ENCODE measurements at places on chromosomes 6 and 20.

GRCh38 chr6:53032849-53033248 is 32.4 kb upstream of the FBXO9 start:
- no peak for DNase-seq

DNA sequence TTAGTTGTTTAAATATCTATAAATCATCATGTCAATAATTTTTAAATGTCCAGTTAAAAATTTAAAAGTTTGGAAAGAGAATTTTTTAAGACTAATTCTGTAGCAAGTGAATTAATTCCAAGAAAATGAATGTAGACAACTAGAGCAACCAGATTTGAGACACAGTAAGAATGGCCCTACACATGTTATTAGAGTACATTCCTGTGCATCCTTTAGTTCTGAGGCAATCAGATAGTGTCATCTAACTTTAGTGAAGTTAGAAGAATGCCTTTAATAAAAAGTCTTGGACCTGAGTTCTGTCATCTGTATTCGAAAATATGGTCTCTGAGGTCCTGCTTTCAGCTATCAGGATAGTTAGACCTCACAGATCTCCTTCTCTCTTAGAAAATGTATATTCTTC is 63.7 kb downstream of the HIVEP2 start:
- DNase-seq: no peak

- DNase-seq: peak; percentile 53
These were observed 245.9 kb downstream of the FARS2 start for GRCh38 chr6:5507131-5507681.

- DNase-seq: no peak
These were observed 135.2 kb upstream of the TAB2 start for GRCh38 chr6:149182262-149182661.

DNA sequence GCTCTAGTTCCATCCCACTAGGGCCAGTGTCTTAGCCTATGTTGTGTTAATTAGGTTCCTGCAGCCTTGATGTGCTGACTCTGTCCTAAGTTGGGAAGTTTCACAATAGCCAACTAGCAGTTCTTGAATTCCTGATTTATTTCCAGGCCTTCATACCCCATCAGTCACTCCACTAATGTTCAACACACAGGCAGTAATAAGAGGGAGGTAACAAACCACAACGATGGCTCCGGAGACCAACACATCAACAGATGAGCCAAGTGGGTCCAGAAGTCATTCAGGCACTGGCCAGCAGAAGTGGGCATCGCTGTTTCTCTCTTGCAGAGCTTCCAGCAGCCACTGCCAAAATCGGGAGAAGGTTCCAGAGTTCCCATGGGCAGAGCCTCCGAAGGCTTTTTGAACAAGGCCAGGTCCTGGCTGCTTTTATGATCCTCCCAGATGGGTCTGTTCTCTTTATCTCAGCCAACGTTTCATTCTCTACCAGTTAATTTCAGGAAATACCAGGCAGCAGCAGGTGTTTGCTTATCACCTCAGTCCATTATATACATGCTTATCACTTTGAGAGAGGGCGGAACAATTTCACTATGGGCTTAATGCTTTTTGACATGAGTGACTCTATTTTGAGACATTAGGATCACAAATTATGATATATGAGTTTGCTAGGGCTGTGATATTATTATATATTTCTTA is 48.5 kb upstream of the NOP56 start:
- DNase-seq: no peak

DNA sequence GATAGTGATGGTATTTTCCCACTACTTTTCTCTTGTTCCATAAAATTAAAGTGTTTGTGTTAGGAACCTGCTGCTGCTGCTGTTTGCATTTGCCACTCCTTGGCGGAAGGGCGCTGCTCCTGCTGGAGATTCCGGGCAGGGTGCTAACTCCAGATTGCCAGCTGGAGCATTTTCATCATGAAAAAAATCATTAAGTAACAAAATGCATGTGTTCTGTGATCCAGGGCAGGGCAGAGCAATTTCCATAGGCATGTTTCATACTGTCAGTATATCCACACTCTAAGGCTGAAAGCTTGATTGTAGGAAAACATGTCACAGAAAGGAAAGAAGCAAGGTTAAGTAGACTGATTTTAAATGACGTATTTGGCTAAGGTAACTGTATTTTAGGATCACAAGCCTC is 24.0 kb downstream of the PBOV1 start:
- no peak for DNase-seq

- no peak for DNase-seq
These were observed 3.2 kb upstream of the TREML1 start for GRCh38 chr6:41157323-41157722.

DNA sequence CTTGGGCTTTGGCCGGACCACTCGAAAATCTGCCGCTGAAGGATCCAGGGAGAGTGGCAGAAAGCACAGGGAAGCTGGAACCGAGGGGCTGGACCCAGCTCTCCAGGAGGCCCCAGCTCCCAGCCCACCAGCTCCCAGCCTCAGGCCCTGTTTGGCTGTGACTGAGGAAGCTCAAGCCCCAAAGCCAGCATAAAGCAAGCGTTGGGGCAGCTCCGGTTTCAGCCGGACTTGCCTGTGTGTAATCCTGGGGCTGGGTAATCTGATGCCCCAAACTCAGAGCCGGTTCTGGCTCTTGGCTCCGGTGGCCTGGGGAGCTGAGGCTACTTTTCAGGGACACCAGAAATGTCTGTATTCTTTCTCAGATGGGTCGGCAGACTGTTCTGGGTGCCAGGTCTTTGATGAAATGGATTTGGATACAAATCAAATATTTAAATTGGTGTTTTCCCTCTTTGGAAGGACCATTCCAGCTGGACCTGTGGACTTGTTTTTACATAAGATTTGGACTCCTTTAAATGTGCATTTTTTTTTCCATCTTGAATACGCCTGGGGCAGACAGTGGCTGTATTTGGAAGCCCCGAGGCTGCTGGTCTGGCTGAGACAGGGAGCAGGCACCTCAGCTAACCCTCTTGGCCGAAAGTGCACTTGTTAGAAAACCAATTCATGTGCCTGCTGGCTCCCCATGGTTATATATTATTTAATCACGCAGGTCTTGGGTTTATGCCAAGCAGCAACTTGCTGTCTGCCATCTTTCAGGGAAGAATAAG is 29.7 kb downstream of the RPP40 start:
- DNase-seq: no peak

DNA sequence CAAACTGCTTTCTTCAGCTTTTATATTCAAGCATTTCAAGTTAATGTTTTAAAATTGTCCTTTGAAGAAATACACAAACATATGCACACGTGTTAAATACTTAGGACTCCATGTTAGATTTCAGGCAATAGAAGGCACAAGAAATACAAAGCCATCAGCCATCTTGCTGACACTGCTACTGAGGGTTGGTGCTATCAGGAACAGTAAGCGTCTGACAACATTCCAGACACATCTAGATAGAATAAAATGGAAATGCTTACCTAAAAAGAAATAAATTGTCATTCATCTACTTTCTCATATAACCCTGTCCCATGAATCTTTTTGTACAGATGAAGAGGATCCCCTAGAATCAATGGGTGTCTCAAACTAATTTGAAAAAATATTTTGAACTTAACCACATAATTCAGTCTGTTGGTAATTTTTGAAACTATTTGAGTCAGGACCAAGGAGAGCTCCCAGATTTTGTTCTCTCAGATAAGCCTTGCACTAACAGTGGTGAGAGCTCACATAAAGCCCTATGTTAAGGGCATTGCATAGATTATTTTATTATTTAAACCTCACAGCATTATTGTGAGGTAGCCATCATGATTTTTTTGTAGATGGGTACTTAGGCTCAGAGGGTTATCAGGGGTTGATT is 631.1 kb upstream of the POU3F2 start:
- no peak for DNase-seq

DNA sequence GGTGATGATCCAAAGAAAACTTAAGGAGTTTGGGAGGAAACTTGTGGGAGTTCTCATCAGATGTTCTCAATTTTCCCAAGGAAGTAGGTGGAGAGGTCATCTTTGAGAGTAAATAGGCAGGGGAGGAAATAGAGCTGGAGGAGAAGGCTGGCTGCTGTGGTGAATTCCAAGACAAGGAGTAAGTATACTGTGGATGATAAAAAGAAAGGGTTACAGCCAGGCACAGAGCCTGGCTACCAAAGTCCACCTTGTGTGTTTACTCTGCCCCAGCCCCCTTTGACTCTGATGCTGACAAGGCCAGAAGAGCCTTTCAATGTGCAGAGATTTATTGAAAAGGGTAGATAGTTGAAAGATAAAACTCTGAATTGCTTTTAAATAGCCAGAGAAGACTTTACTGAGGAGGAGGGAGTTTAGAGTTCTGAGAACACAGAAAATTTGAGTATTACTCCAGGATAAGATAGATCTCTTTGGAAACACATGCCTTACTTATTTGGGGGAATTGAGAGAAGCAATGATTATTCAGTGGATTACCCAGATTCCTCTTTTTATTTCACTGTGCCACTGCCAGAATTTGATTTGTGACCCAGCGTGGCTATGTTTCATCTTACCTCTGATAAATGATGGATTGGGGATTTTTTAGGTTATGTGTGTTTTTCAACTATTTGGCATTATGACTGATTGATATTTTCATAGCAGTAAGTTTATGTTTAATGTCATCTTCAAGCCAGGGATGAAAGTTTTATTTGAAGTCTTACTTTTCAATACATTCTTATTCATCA is 182.6 kb upstream of the JAG1 start:
- DNase-seq: no peak

DNA sequence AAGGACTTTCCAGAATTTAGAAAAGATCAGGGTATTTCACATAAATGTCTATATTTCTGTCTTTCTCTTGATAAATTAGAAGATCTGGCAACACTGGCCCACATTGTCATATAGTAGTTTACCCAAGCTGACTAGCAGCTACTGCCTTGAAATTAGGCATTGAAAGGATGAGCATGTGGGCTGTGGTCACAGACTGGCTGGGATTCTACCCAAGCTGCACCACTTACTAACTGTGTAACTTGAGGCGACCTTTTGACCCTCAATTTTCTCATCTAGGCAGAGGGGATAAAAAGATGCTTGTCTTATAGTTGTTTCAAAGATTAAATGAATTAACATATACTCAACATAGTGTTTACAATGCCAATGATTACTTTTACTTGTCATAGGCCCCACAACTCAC is 152.7 kb upstream of the BMP2 start:
- no peak for DNase-seq

- no peak for DNase-seq
These were observed 26.1 kb downstream of the SRPK1 start for GRCh38 chr6:35894776-35895175.

- DNase-seq: no peak
These were observed 148.5 kb downstream of the LY86 start for GRCh38 chr6:6736791-6737654.

DNA sequence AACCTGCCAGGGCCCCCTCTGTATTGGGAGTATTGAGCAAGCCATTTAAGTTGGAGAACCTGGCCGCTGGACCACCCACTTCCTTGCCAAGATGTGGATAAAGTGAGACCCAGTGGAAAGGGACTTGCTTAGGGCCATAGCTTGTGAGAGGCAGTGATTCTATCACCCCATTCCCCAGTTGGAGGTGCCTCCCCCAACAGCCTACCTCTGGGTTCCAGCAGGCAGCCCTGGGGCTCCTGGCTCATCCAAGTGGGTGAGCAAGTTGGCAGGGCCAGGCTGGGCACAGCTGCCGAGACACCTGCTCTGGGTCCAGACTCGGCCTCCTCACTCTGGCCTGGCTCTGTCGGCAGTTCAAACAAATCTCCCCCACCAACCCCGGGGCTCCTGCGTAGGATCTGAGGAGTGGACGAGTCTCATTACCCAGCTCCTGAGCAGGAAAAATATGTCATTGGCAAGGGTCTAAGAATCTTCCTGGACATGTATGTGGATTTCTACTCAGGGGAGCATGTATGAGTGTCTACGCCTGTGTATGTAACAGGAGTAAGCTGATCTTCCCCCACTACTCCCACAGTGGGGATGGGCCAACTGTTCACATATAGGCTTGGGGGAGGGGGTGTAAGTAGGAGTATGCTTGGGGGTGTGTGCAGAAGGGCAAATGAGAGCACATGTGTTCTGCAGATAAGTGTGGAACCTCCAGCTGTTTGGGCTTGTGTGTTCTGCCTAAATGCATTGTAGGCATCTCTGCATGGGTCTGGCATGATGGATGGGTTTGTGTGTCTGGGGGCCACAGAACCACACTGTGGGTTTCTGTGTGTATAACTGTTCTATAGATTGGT is 1.9 kb downstream of the ID1 start:
- DNase-seq: no peak

- DNase-seq: no peak
These were observed 511.8 kb upstream of the ZNF337 start for GRCh38 chr20:26208296-26209091.

- DNase-seq: no peak
These were observed 231.9 kb downstream of the CD83 start for GRCh38 chr6:14349507-14349906.

DNA sequence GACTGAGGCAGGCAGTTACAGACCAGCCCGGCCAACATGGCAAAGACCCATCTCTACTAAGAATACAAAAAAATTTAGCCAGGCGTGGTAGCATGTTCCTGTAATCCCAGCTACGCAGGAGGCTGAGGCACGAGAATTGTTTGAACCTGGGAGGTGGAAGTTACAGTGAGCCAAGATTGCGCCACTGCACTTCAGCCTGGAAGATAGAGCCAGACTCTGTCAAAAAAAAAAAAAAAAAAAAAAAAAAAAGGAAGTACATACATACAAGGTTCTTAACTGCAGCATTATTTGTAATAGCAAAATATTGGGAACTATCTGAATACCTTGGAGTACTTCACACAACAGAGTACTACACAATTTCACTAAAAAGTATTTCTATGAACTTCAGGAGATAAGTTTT is 183.5 kb upstream of the OLIG3 start:
- no peak for DNase-seq

- DNase-seq: no peak
These were observed 67.9 kb downstream of the KIF13A start for GRCh38 chr6:17919496-17919895.

DNA sequence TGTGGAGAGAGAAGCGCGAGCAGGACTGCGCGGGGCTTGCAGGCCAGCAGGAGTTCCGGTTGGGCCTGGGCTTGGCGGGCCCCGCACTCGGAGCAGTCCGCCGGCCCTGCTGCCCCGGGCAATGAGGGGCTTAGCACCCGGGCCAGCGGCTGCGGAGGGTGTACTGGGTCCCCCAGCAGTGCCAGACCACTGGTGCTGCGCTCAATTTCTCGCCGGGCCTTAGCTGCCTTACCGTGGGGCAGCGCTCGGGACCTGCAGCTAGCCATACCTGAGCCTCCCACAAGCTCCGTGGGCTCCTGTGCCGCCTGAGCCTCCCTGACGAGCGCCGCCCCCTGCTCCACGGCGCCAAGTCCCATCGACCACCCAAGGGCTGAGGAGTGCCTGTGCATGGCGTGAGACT is 89.0 kb upstream of the MBOAT1 start:
- no peak for DNase-seq

DNA sequence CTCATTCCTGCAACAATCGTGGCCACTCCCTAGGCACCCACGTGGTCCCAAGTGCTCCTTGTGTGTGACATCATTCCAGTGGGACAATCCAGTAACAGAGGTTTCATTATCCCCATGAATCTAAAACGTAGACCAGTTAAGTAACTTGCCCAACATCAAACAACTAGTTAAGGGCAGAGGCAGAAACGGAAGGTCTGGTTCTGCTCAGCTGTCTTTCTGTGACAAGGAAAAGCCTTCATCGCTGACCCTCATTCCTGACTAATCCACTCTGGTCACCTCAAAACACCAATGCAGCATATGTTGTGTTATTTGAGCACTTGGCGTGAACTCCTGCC is 261.4 kb upstream of the JARID2 start:
- DNase-seq: no peak

All from stimulated activated naive B cell treated with anti-CD40 and anti-IgM and Interleukin-4, amounts not matched to agents 10 μg/mL and 1 μg/mL and 100 μg/mL, for 72 hours (primary cell).